ENCODE measurements at places on chromosomes 2 and 18.

GRCh38 chr2:74099835-74100234 lies 47.9 kb downstream of the BOLA3 start:
- no peak for DNase-seq

DNA sequence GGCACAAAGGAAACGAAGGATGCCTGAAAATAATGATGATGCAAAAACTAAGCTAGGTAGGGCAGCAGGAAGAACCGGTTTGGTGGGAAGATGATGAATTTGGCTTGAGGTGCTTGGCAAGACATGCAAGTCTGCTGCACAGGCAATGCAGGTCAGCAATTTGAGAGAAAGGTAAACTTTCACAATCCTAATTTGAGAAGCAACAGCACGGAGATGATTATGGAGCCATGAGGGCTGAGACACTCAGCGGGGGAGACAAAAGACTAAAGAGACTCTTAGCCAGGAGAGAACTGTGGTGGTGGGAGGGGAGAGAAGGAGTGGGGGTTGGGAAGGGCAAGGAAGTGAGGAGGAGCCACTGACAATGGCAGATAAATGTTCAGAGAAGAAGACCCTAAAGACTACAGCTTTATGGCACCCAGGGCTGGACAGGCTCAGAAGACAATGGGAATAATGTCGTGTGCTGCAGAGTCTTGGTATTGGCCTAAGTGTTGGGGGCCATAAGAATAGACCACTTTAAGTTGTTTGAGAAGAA lies 19.4 kb upstream of the RNF149 start:
- DNase-seq, result peak; percentile 94

GRCh38 chr2:38462121-38462661 lies 85.1 kb upstream of the ATL2 start:
- peak; percentile 98 for DNase-seq

GRCh38 chr2:101733257-101733993 lies 35.9 kb downstream of the MAP4K4 start:
- no peak for DNase-seq

DNA sequence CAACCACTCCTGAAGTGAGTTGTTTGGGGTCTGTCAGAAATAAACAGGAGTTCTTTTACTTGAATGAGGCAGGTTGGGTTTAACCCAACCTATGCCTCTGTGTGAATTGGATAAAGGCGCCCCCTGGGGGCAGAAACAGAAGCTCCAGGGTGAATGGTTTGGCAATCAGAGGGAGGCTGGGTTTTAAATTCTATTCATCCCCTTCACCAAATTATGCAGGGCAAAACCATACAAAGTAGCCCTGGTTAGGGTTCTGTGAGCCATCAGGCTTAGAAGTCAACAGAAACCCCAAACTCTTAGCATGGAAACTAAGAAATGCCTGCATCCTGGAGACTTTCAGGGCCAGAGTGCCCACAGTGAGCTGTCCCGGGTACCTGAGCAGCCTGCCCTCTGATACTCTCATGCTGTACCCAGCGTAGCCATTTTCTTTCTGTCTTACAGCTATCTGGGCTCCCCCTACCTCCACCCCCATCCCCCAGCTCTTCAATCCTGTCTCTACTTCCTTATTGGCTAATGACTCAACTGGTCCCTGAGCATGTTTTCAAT lies 241.5 kb downstream of the ICOS start:
- DNase-seq, result no peak

DNA sequence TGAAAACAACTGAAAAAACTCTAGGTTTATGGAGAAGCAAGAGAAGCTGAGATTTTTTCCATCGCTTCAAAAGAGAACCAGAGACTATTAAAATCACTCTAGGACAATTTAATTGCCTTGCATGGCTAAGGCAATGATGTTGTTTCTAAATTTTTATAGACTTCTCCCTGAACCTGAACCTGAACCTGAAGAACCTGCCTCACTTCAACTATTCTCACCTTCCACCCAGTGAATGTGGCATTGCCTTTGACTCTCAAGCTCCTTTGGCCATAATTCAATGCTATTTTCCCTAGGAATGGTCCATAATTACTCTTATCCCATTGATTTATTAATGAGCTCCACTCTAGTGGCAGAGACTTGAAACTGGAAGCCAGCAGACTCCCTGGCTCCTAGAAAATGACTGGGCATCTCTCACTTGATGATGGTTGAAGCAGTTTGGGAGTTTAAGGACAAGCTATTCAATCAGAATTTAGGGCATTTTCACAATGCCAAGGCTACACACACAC lies 303.8 kb upstream of the UBE2E3 start:
- no peak for DNase-seq

DNA sequence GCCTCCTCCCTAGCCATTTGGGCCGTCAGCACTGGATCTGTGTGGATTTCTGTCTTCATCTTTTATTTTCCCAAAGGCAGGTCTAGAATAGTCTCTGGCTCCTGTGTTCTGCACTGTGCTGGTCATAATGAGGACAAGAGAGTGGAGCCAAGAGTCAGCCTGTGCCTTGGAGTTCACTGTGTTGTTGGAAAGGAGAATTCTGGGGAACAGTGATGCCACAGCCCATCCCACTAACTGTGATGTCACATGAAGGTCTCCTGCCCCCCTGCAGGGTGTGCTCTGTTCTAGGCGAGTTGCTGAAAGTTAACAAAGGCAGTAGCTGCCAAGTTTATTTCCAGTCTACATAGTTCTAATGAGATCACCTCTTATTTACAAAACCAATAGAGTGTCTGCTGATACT lies 248.5 kb downstream of the TPGS2 start:
- DNase-seq, result peak; percentile 47

DNA sequence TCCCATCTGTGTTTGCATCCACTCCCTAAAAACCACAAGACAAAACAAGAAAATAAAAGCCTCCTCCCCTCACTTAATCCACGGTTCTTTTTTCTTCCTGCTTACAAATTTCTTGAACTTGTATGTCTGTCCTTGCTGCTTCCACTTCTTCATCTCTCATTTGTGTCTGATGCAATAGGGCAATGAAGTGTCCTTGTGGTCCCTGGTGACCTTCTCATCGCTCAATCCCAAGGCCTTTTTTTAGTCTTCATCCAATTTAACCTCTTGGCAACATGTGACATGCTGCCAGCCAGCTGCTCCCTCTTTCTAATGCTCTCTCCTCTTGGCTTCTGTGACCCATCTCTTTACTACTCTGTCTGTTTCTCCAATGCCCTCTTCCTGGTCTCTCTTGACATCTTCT lies 87.6 kb downstream of the SEMA4F start:
- DNase-seq, result no peak

GRCh38 chr2:176370467-176371171 lies 101.4 kb downstream of the MTX2 start:
- no peak for DNase-seq

DNA sequence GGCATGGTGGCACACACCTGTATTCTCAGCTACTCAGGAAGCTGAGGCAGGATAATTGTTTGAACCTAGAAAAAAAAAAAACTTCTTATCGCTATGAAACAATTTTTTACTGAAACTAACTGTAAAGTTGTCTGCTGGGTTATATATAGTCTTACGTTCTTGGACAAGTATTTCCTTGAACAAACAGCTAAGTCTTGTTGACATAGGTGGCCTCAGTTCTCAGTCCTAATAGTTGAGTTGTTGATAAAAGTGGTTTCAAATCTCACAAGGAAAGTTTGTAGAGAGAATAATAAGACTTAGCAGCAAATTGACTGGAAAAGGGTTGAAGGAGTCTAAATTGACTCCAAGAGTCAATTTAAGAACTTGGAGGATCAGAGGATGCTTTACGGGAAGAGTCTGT lies 166.5 kb upstream of the KCNJ3 start:
- DNase-seq, result no peak

DNA sequence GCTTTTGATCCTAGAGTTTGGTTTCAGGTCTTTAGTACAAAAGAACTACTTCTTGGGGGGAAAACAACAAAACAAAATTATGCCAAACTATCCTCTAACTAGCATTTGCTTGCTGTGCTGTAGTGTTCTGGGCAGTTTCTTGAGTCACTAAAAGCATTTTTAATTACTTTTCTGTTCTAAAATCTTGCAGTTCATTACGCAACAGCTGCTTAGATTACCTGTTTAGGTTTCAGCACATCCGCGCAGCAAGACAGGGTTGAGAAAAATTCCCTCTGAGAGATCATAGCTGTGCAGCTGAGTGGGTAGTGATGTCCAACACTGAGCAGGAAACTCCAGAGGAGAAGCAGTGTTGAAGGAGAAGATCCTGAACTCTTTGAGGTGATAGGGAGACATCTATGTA lies 9.0 kb downstream of the DAW1 start:
- DNase-seq, result no peak

DNA sequence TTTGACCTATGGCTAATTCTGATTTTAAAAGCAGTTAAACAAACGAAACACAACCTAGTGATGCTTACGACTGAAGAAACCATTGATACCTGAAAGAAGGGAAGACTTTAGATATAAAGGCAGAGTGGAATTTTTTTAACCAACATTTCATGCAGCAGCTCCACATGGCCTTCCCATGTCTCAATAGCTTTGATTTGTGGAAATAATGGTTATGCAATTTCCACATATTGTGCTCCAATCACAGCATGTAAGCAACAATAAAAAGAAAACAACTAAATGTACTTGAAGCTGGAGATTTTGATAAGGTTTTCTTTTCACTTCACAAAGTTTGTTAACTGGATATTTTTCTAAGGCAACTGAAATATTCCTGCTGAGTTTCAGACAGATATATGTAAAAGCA lies 82.0 kb upstream of the SLC39A10 start:
- DNase-seq, result no peak

GRCh38 chr2:181998891-181999654 lies 13.4 kb downstream of the PPP1R1C start:
- DNase-seq, result no peak

- DNase-seq, result no peak
Observed at GRCh38 chr18:50287028-50287440, 458 bp downstream of the CXXC1 start.

DNA sequence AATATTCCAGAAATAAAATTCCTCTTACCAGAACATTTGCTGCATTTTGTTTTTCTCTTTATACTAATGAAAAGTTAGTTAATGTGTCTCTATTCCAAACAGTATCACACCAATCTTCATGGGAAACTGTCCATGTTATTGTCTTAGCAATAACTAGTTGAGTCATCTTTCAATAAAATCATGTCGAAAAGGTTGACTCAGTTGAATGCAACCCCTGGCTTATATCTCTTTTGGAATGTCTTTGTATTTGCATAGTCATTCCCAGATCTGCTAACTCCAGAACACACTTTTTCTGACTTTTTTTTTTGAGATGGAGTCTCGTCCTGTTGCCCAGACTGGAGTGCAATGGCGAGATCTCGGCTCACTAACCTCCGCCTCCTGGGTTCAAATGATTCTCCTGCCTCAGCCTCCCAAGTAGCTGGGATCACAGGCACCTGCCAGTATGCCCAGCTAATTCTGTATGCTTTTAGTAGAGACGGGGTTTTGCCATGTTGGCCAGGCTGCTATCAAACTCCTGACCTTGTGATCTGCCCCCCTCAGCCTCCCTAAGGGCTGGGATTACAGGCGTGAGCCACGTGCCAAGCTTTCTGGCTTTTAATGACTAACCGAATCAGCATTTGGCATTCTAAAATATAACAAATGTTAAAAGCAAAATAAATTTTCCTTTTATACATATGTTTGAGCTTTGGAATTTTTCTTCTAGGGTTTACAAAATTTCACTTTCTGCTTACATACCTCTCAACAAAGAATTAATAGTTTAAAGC lies 133.2 kb upstream of the GULP1 start:
- peak; percentile 17 for DNase-seq

GRCh38 chr18:9901377-9901776 lies 12.4 kb upstream of the VAPA start:
- no peak for DNase-seq

- peak; percentile 31 for DNase-seq
Observed at GRCh38 chr2:159399716-159400415, 113.4 kb upstream of the WDSUB1 start.

DNA sequence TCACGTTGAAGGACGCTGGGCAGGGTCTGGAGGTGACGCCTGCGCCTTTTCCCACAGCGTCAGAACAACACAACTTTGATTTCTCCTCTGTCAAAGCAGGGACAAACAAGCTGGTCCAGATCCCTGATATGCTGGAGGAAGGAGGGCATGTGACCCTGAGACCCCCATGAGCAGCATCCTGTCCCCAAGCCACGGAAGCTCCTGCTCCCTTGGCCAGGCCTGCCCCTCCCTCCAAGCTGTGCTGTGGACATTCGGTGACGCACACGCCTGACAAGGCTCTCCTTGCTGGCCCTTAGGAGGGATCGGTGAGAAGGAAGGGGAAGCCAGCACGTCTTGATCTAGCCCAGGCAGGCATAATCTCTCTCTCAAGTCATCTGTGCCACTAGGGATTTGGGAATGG lies 11.3 kb downstream of the MLPH start:
- DNase-seq, result no peak

DNA sequence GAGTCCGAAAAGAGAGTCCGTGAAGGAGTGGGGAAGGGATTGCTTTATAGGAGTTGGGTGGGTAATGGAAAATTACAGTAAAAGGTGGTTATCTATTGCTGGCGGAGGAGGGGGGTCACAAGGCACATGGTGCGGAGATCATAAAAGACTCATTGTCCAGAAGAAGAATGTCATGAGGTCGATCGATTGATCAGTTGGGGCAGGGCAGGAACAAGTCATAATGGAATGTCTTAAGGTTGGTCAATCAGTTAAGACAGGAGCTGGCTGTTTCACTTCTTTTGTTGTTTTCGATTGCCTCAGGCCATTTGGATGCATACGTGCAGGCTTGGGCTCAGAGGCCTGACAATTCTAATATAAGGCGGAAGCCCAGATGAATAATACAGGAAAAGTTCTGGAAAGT lies 473.0 kb upstream of the TNP1 start:
- DNase-seq, result no peak

- no peak for DNase-seq
Observed at GRCh38 chr2:237689336-237690131, 62.1 kb downstream of the LRRFIP1 start.

DNA sequence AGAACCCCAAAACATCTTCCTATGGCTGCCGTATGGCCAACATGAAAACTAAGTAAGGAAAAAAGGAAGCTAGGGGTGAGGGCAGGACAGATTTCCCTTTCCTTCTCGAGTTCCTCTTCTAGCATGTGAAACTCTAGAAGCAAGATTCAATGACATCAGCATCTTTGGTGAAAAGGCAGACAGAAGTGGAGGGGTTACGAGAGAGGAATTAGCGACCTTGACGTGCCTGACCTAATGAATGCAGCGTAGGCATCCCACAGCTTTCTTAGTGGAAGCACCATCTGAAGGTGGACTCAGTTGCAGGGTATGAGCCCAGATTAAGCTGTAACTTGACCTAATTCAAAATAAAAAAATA lies 47.9 kb upstream of the PELI1 start:
- DNase-seq, result no peak

- no peak for DNase-seq
Observed at GRCh38 chr2:110678457-110679336, 834 bp upstream of the BUB1 start.

All from foreskin keratinocyte (primary cell).